ENCODE measurements at places on chromosomes 13 and 19.
A peak's percentile ranks its signal among the peaks of the same experiment; 100 is the strongest.

- no peak for DNase-seq
Measured at GRCh38 chr19:51417810-51418157, 342 bp upstream of the SIGLEC10 start.

GRCh38 chr19:28727480-28728159 lies 485.3 kb downstream of the UQCRFS1 start:
- peak; percentile 17 for DNase-seq

DNA sequence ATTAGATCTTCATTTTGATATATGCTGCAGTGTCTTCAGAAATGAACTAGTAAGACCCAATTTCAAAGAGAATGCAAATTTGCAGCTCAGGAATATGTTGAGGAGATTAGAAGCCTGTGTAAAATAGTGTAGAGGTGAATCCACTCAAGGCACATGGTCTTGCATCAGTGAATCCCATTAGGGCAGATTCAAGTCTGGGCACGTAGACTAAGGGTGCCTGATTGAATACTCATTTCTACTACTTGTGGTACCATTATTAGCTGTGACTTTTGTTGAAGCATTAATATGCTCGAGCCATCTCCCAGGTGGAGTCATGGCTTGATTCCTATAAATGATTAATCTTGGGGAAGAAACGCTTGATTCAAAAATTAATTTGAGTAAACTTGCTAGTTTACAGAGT lies 129.4 kb downstream of the AKAP11 start:
- no peak for DNase-seq

DNA sequence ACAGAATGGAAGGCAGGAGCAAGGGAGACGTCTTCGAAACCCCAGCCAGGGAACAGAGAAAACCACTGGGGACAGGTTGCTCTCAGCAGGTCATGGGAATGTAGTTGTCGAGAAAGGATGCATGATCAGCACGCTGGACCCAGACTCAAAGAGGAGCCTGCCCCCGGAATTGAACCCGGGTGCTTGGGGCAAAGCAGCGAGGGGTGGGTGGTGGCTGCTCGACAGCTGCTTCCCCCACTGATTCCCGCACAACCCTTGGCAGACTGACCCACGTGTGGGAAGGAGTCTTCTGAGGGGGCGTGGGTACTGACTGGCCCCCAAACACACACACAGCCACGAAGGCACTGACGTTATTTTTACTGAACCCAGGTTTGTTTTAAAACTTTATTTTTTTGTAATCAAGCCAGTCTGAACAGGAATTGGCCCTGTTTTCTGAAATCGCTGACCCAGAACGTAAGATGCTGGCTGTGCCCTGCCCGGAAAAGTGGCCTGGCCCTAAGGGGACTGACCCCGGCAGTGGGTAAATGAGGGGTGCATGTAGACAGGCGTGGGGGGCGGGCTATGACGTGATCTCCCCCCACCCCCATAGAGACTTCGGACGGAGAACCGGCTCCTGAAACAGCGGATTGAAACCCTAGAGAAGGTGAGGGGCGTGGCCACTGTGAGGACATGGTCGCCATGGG lies 18.6 kb downstream of the PRR36 start:
- DNase-seq, result no peak

- no peak for DNase-seq
Measured at GRCh38 chr13:94433055-94433961, 46.2 kb downstream of the DCT start.

- no peak for DNase-seq
Measured at GRCh38 chr13:48655291-48655690, 1.6 kb downstream of the CYSLTR2 start.

DNA sequence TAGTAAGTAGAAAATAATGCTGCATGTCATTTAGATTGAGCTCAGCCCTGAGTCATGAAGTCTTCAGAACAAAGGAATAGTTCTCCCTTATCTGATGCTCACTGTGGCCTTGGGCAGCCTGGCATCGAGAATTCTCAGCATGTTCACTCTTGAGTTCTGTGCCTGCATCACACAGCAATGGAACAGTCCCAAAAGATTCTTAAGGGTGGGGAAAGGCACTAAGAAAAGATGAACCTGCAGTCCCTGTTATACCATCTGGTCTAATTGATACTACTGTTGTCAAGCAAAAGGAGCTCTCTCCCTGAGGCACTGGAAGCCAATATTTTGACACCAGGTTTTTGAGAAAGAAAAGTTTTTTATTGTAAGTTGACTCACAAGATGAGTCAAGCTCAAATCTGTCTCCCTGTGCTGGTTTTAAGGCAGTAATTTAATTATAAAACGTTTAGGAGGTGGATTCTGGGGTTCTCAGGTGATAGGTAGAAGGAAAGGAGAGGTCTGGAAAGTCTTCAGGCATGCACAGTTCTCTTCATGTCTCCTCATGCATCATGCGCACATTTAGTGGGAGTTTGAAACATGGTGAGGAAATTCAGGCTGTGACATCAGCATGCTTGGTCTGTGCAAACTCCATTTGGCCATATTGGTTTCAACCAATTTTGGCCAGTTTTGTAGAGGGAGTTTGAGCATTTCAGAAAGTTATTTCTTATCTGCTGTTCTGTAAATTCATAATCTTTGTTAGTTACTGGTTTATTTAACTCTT lies 38.1 kb upstream of the ZNF766 start:
- no peak for DNase-seq

DNA sequence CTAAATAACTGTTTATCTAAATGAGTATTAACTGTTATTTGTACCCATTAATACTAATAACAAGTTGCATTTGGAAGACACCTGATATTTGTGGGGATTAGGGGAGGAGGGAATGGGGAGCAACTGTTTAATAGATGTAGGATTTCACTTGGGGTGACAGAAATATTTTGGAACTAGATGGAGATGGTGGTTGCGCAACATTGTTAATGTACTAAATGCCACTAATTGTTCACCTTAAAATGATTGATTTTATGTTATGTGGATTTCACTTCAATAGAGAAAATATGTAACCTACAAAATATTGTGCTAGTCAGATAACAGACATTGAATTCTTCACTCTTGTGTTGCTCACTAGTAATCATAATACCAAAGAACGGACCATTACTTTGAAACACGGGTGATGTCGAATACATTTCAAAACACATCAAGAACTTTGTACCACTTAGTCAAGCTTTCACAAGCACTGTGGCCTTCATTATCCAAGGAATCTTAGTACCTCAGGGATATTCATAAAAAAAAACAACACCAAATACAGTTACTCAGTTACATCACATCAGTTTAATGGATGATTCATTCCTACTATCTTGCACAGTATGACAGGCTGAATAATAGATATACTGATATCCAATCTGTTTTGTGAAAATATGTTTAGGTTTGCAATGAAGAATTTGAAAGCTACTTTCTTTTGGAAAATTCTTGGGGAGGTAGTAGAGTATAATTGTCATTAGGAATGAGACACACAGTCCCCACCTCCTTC lies 721.8 kb downstream of the PCDH9 start:
- DNase-seq, result no peak

- no peak for DNase-seq
Measured at GRCh38 chr13:28056970-28057712, 43.2 kb downstream of the FLT3 start.

- DNase-seq, result no peak
Measured at GRCh38 chr19:49200238-49200862, 42.8 kb downstream of the TRPM4 start.

DNA sequence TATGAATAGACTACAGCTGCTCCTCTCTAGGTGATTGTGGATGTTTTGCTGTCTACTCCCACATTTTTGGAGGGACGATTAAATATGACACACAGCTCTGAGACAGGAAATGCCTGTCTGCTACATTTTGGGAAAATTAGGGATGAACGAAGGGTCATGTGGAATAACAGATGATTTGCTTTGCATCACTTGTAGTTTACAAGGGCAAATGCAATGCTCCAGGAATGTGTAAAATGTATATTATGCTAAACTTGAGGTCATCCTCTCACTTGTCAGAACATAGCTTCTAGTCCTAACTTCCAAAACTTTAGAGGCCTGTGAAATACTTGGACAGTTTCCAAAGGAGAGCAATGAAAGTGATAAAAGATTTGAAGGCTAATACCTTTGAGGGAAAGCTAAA lies 284.2 kb upstream of the DACH1 start:
- DNase-seq, result no peak

GRCh38 chr19:12092065-12092867 lies 27.7 kb downstream of the ZNF844 start:
- DNase-seq, result peak; percentile 67

GRCh38 chr19:41000310-41000737 lies 9.2 kb downstream of the CYP2B6 start:
- DNase-seq, result no peak

- no peak for DNase-seq
Measured at GRCh38 chr13:28220166-28220565, 81.8 kb downstream of the PAN3 start.
